ENCODE measurements at places on chromosomes 2 and 18.

DNA sequence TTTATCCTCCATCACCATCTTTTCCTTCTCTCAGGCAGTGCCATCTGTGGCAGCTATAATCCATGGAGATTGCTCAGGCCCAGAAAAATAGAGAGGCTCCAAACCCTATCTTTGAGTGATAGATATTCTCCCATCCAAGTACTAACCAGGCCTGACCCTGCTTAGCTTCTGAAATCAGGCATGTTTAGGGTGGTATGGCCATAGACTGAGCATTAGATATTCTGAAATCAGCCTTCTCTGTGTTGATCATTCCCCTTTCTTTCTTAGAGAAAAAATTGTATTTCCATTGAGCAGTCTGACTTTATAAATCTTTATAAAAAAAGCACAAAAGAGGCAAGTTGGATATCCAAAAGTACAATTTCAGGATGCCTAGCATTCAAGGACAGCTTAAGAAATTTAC is 131.5 kb upstream of the ACVR2A start:
- DNase-seq, result no peak

DNA sequence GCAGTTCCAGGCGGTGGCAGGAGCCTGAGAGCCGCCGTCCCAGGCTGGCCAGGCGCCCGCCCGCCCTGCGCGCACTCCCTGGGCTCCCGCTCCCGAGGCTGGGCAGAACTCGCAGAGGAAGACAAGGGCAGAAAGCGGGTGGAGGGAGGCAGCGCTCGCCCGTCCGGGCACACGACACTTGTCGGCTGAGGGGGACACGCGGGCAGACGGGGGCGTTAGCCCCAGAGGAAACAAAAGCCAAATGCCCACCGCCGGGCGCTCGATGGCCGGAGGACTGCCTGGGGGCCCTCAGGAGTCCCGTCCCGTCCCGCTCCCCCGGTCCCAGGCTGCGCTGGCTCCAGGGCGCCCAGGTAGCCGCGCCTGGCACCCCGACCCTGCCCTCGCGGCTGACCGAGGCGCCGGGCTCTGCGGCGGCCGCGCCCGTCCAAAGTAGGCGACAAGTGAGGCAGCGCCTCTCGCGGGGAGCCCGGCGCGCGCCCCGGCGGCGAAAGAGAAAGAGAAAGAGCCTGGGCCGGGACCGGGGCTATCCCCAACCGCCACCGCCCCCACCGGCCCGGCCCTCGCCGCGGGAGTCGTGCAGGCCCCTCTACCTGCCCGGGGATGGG is 491 bp downstream of the L3MBTL4 start:
- DNase-seq, result peak; percentile 76

- DNase-seq, result no peak
Measured at GRCh38 chr2:207423886-207424285, 105.9 kb upstream of the CREB1 start.

DNA sequence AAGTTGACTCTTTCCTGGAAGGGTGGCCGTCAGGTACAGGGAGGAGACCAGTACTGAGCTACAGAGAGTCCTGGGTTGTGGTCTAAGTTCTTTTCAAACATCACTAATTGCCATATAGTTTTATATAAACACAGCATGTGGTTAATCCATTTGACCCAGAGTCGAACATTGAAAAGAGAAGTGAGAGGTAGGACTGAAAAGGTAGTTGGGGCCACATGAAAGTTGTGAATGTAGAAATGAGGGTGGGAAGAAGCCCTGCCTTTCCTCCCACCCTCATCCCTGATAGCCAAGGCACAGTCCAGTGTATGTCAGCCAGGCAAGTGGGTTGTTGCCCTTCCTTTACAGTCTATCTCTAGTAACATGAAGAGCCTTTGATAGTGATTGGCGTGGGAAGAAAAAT is 4.4 kb downstream of the DDX18 start:
- DNase-seq, result no peak

DNA sequence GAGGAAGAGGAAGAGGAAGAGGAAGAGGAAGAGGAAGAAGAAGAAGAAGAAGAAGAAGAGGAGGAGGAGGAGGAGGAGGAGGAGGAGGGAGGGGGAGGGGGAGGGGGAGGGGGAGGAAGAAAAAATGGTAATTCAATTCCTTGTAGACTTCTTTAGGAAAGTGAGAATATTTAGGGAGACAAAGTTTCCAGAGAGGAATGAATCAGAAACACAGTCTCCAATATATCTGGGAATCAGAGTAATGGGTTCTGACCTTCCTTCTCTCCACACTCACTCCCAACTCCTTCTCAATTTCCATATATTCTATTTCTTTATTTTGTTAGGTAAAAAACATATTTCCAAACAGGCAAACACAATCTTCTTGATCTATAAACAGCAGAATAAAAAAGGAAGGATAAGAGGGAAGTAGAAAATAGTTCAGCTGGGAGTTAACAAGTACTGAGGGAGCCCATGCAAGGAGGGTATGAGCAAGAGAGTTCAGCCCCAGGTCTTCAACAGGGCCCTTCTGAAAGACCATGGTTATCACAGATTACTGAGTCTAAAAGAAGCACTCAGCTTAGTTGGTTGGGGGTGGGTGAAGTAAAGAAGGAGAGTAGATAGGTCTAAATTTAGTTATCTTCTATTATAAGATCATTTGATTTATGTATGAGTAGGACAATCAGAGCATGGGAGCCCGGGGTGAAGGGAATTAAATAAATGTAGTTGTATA is 480.8 kb downstream of the NRXN1 start:
- no peak for DNase-seq

GRCh38 chr2:152428800-152429582 is 94.0 kb downstream of the FMNL2 start:
- no peak for DNase-seq

- no peak for DNase-seq
Measured at GRCh38 chr2:152861349-152861942, 143.0 kb downstream of the ARL6IP6 start.

- no peak for DNase-seq
Measured at GRCh38 chr2:191296083-191297006, 51.1 kb downstream of the MYO1B start.

- DNase-seq, result no peak
Measured at GRCh38 chr2:53417385-53417784, 350.2 kb upstream of the CHAC2 start.

GRCh38 chr2:46850742-46851141 is 64.9 kb downstream of the MCFD2 start:
- no peak for DNase-seq

DNA sequence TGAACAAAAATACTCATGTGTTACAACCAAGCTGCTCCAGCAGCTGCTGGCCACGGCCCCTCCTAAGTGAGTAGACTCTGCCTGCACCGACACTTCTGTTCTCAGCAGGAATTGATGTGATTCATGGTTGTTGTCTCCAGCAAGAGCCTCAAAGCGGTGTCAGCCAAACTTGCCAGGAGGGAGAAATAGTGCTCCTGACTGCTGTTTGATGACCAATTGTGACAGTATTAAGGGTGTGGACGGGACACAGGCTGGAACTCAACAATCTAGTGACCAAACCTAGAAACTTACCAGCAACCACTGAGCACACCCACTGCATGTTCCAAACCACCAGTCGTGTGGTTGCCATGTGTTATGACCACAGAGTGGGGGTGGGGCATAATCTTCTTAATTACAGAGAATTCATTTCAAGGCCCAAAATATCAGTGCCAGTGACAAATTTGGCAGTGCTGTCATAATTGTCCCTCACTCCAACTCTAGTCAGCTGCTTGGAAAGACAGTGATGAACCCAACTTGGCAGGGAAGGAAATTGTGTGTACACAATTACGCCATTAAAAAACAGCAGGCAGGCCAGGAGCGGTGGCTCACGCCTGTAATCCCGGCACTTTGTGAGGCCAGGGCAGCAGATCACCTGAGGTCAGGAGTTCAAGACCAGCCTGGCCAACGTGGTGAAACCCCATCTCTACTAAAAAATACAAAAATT is 30.4 kb downstream of the FBLN7 start:
- no peak for DNase-seq

DNA sequence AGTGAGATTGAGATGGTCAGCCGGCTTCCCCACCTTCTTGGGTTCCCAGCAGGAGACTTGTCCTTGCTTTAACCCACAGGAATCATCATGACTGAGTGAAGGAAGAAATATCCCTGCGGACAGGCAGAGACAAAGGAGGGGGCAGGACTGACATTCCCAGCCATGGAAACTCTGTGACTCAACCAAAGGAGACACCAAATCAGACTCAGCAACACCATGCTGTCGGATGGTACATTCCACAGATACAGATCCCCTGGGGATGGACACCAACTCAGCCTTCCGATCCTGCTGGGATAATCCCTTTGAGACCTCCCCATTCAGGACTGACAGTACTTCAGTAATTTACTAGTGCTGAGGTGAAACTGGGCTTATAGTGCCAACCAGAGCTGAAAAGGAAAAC is 518.3 kb downstream of the XIRP2 start:
- DNase-seq, result no peak

DNA sequence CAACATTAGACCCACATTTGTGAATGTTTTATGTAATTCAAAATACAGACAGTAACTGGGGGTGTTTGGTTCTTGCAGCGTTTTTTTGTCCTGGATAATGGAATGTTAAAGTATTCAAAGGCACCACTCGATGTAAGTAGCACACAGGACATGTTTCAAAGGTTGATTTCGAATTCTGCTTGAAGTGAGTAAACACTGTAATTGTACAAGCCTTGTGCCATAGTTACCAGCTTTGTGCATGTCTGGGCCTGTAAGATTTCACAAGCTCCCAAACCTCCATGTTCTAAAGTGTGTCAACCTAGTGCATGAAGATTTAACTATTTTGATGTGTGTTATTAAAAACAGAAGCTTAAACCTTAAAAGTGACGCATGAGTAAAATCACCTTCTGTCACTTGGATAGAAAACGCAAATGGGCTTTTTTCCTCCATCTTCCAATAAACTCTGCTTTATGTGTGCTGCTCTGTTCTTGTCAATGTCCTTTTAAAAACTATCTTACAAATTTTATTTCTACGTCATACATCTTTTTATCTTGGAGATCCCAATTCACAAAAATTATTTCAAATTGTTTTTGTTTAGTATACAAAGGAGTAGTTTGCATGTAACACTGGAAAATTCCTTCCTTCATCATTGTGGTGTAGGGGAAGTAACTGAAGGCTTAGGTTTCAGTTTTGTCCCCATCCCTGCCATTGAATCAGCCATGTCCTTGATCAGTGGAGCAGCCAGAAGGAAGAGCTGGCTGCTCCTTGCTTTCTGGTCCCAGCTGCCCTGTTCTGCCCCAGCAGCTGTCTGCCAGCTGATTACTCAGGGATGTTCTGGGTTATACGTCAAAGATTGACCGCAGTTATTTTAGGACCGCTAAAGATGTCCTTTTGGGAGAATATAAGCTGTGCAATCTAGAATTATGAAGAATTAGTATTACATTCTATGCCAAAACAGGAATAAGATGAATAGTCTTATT is 119.2 kb downstream of the PRKRA start:
- DNase-seq, result no peak

DNA sequence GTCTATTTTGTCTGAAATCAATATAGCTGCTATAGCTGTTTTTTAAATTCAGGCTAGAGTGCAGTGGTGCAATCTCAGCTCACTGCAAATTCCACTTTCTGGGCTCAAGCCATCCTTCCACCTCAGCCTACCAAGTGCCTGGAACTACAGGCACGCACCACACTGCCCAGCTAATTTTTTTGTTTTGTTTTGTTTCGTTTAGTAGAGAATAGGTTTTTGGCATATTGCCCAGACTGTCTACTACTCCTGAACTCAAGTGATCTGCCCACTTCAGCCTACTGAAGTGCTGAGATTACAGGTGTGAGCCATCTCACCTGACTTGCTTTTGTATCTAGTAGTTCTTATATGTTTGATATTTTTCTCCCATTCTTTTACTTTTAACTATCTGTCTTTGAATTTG is 259.7 kb downstream of the CDH19 start:
- DNase-seq, result no peak

DNA sequence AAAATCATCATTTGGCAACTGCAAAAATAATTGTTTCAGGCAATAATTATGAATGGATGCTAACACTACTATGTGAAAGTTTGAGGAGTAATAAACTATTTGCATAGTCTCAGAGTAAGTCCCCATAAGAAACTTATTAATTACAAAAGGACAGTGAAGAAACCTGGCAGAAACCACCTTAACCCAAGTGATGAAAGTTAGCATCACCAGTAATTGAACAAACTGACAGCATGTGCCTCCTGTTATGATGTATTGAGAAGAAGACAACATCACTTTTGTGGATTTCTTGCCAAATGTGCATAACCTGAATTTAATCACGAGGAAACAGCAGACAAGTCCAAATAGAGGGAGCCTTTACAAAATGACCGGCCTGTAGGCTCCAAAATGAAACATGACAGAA is 183.3 kb upstream of the SP5 start:
- no peak for DNase-seq

GRCh38 chr2:27313882-27314645 is 5.8 kb upstream of the UCN start:
- no peak for DNase-seq

DNA sequence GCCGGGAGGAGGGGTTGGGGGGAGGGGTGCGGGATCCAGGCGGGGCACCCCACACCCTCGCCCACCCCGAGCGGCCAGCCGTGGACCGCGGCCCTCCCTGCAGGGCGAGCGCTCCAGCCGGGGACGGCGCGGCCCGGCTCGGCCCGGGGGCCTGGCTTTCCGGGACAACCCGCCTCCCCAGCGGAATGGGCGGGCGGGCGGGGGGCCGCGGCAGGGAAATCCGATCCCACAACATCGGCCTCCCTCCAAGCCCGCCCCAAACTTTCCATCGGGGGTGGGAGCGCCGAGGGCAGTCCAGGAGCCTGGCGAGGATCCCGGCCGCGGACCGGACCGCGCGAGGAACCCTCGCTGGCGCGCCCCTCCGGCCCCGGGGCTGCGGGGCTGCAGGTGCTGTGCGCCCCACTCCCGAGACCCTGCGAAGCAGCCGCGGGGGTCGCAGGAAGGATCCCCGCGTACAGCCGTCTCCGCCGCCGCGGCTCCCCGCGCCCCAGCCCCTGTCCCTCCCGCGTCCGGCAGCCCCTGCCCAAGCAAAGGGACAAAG is 529 bp downstream of the SEMA4C start:
- DNase-seq, result no peak

DNA sequence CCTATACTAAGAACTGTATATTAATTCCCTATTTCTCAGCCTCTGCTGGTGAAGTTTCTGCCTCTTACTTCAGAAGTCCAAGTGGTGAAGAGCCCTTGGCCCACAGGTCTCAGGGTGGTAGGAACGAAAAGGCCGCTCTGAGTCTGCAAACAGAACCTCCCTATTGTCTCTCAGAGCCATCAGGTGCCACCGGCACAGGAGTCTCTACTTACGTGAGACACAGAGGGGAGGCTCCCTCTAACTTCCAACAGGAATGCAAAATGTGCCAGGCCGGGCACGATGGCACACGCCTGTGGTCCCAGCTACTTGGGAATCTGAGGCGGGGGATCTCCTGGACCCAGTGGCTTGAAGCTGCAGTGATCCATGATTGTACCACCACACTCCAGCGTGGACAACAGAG is 143.0 kb downstream of the TPO start:
- no peak for DNase-seq

DNA sequence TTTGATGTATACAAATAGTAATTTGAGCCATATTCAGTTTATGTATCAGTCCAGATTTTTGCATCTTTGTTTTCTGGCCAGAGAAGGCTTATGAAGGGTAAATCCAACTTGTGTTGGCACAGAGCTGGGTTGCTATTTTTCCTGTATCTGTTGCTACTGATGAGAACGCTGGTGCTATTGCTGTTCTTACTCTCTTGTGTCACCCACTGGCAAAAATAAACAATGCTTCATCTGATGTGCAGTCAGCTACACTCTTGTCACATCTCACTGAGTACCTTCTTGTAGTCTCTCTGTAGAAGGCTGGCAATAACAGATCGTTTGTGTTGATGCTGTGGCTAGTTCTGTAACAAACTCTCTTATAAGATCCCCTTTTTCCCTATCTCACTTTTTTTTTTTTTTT is 323.4 kb downstream of the CDH19 start:
- peak; percentile 0 for DNase-seq

Data from hippocampal formation (tissue), 2 donors.